ENCODE measurements at places on chromosomes 16 and 17.

DNA sequence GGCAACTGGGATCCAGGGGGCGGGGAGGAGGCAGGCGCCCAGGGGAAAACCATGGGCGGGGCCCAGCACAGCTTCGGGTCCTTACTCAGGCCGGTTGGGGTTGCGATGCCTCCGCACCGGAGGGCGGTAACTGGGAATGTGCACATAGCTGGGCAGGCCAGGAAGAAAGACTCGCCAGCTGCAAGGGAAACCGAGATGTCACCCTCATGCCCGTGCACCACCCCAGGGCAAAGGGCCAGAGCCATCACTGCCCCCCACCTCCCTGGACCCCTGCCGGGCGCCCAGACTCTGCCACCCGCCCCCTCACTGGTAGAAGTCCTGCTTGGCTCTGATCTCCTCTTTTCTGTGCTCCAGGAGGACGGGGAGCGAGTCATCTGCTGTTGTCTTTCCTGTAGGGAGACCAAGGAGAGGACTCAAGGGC, 6.7 kb downstream of the ALOX12B start:
- no peak for DNase-seq

DNA sequence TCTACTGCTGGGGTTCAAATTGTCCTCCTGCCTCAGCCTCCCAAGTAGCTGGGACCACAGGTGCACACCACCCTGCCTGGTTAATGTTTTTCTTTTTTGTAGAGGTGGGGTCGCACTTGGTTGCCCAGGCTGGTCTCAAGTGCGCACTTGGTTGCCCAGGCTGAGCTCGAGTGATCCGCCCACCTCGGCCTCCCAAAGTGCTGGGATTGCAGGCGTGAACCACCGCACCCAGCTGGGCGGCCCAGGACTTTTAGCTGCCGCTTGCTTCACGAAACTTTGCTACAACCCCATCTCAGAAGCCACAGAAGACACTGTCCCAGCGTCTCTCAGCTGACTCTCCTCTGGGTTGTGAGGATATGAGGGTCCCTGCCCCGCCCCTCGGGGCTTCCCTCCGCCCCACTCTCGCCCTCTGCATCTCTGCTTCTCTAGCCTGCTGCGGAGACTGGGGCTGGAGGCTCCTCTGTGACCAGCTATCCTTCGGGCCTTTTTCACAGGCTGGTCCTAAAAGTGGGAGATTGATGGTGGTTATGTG, 48.8 kb upstream of the CBX4 start:
- DNase-seq = no peak

DNA sequence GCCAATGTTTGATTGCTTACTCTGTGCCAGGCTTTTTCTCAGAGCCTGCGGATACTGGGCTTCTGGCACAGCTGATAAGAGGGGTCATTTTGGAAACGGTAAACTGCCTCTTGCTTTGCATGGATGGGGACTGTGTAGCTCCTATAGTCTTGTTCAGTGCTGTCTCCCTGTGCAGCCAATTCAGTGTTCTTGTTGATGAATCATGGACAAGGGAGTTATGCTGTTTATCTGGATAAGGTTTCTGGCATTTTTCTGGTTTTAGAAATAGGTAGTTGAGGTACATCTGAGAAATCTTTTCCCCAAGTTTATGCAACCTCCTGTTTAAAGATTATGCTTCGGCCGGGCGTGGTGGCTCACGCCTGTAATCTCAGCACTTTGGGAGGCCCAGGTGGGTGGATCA, 16.7 kb upstream of the TANGO6 start:
- DNase-seq = no peak

DNA sequence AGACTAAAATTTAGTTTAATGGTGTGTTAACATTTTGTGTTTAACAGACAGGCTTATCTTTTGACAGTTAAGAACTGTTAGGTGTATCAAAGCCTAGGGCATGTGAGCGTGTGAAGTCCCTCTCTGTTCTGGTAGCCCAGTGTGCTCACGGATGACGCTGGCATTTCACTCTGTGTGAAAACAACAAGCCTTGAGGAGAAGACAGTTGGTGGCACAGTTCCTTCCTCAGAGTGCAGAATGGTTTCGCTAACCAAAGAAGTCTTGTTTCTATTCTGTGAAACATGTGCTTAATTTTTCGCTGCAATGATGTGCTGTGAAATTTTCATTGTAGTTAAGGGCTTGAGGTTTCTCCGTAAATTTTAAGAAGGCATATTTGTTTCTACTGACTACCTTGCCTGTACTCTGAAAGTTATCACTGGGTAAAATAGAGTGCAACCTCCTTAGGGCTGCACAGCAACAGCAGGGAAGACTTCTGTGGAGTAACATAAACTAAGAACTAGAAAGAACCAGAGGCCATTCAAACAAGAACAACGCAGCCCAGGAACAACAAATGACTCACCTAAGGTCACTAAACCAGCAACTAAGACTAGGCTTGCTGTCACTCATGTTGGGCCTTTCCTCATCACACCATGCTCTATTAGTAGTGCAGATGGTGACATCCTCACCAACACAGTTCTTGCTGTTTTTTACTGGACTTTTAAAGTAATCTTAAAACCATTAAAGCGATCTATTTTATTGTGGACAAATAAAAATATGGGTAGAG, 33.4 kb downstream of the BRD7 start:
- DNase-seq = no peak

- DNase-seq = no peak
Observed at GRCh38 chr16:30087181-30087898, 4.4 kb downstream of the TBX6 start.

DNA sequence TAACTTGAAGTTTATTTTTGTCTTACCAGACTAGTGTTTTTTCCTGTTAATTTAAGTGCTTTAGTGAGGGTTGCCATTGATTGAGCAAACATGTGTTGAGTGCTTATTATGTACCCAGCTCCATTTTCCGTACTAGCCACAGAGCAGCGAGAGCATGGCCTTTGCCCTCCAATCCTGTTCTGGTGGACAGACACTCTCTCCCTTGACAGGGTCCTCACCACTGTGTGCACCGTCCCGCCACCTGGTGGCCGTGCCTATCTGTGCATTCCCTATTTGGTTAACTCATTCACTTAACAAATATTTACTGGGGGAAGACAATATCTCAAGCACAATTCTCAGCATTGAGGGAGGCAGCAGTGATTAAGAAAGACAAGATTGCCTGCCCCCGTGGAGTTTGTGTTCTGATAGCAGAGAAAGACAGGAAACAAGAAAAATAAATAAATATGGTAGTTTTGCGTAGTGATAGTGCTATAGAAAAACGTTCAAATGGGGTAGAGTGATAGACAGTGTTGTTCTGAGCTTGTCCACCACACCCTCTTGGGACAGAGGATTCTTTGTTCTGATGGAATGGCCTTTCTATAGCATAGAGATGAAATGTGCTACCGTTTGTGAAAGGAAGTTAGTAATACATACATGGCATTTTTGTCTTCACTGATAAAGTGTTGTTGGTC, 13.0 kb downstream of the CDH13 start:
- DNase-seq = peak; percentile 40

GRCh38 chr17:40559954-40560591, 5.2 kb downstream of the CCR7 start:
- peak; percentile 67 for DNase-seq

Measured in stimulated activated CD8-positive, alpha-beta memory T cell treated with anti-CD3 and anti-CD28 coated beads, Interleukin-4, amount 100 ng/mL, for 1 hour (primary cell).